ENCODE measurements at places on chromosomes 2 and 18. TPM values are rescaled to one million over a fixed set of nuclear protein-coding genes. Genes with fewer than 3 reads are reported as not detected.

- peak; percentile 78 for DNase-seq
Observed at GRCh38 chr2:74440378-74441169, 1.2 kb downstream of the RTKN start.

- DNase-seq = no peak
Observed at GRCh38 chr18:35136885-35137284, 95.7 kb downstream of the MAPRE2 start.

Gene SRD5A2
- not detected for total RNA-seq

Gene IL36A
- not detected for total RNA-seq

Gene SMYD5
- 20.5 TPM for total RNA-seq

Data from M059J (cell line).